GM12878 (cell line): ENCODE measurements at places on chromosomes 2 and 18.

GRCh38 chr18:69887256-69887655 lies 60.4 kb downstream of the CD226 start:
- DNase-seq = no peak

- DNase-seq = no peak
Observed at GRCh38 chr2:20491739-20492531, 45.1 kb downstream of the RHOB start.

DNA sequence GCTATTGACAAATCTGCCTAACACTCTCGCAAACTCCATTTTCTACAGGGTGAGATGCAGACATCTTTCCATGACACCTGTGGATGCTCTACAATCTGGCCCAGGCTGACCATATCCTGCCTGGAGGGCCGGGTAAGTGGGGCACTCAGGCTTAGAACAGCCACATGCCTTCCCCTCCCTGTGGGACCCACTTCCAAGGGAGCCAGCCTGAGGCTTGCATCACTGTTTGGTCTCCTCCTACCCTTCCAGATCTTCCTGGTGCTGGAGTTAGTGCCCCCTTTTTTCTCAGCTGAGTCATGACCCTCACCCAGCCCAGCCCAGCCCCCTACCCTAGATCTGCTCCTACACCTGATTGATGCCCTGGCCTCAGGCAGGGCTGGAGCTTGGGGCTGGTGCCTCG lies 150.2 kb upstream of the MSH6 start:
- DNase-seq = no peak

GRCh38 chr2:26840937-26841610 lies 6.9 kb upstream of the DPYSL5 start:
- DNase-seq = no peak

DNA sequence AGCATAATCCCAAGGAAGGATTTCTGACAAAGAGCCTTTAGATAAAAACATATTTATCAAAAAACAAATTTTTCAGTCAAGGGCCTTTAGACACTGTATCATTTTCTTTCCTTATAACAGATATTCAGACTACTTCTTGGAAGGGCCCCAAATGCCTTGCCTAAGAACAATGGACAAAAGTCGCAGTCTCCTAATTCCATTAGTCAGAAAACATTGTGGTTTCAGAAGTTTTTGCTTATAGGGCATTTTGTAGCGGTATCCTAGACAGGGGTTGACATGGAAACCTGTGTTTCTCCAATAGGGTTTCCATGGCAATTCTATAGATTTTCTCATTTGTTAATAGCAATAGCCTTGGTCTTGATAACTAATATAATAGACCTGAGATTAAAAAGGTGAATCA lies 36.7 kb upstream of the AGPS start:
- DNase-seq = no peak

DNA sequence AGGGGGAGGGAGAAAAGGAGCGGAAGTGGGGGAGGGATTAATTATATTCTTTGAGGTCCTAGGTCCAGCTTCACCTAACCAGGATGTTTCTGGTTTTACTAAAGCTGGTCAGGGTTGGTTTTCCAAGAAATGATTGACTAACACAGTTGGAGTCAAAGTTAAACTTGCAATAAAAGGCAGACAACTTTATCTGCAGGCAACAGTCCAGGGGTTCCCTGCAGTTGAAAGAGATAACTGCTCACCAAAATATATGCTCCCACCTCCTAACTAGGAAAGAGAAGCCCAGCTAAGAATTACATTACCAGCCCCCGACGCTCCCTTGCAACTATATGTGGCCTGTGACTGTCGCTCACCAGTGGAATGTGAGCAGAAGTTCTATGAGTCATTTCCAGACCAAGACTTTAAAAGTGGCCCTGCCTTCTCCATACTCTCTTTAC lies 140.0 kb upstream of the PKDCC start:
- no peak for DNase-seq
